HT1080 (cell line): ENCODE measurements at places on chromosomes 13 and 19.

DNA sequence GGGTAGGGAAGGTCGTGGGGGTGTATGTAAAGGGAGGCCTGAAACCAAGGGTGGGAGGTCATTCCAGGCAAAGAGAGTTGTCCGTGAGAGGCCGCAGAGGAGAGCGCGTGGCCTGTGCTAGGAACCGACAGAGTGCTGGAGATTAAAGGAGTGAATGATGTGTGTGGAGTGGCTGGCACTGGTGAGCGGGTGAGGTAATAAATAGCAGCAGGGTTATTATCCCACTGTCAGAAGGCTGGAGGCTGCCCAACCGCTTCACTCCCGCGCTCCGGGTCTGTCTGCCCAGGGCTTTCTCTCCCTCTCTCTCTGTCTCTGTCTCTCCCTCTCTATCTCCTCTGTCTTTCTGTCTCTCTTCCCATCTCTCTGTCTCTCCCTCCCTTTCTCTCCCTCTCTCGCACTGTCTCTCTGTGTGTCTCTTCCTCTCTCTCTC, 17.4 kb downstream of the ZNF579 start:
- no peak for DNase-seq

DNA sequence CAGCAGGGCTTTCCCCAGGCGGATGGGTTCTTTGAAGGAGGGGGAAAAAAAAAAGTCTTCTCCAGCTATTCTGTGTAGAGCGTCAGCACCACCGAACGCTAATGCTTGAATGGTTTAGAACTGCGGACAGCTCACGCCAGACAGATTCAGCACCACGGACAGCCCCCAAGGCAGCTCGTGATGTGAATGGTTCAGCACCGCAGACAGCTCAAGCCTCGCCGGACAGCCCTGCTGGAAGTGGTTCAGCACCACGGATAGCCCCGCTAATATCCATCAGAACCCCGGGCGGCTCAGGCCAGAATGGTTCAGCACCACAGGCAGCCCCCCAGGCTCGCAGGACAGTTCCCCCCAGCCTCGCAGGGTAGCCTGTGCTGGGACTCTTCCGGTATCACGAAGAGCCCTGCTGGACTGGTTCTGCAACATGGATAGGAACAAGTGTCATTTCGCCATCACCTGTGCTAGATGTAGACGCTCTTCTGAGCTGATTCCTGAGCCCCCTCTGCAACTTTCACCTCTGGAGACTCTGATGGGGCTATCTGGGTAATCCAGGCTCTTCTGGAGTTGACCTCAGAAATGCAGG, 4.9 kb upstream of the SMIM17 start:
- DNase-seq = peak; percentile 61

GRCh38 chr13:32212421-32212820, 102.7 kb downstream of the ZAR1L start:
- DNase-seq = no peak

DNA sequence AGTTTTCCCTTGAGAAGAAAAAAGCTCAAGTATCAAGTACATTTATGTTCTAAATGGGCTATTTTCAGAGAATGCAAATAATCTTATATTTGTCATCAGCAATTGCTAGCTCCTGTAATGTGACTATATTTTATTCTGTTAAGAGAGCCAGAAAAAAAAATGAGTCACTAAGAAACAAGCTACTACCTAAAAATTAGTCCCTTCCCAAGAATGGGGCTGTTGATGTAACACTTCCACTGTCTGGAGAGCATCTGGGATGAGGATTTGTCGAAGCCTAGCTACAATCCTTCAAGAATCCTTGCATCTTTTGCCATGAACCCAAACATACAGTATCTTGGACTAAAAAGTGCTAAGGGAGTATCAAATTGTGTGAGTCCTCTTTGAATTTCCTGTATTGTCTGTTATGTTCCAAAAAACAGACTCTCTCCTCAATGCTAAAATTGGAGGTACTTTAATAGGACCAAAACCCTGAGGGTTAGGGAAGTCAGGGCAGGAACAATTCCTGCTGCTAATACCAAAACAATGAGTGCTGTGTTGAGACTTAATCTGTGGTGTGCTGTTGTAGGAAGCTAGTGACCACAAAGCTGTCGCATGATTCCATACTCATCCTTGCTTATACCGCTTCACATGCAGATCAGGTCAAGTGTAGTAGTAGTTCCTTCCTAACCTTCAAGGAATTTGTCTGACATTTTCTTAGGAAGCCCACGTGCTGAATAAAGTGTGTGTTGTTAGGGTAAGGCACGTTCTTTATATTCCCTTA, 4.9 kb upstream of the ZC3H13 start:
- peak; percentile 97 for DNase-seq

DNA sequence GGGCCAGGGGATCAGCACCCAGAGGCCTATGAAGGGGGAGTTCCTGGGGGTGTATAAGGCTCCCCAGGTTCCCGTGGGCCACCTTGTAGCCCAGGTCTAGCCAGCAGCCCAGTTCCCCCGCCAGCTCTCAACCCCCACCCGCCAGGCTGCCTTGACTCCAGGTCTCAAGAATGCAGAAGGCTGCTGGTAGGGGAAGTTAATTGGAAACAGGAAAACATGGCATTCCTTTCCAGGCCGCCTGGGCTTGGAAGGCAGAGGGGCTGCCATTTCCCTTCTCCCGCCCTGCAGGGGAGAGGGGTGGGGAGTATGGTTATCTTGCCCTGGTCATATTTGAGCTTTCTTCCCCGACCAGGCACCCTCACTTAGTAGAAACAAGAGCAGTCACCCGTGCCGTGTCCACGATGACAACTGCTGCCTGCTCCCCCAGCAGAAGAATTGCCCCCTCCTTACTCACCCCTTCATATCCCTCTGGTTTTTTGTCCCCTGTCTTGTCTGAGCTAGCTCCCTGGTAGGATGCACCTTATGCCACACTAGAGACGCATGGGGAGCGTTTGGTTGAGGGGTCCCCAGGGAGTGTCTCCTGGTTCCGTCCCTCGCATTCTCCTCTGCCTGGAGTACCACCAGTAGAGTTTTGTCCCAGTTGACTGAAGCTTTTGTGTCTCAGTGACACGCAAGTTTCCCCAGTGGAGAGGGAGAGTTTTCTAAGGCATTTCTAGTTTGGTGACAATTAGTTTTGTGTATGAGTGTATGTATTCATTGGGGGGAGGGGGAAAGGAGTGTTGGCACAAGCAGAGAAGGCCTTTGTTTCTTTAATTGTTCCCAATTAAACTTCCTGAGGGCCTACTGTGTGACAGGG, 4.5 kb downstream of the BICRA start:
- DNase-seq = peak; percentile 10

DNA sequence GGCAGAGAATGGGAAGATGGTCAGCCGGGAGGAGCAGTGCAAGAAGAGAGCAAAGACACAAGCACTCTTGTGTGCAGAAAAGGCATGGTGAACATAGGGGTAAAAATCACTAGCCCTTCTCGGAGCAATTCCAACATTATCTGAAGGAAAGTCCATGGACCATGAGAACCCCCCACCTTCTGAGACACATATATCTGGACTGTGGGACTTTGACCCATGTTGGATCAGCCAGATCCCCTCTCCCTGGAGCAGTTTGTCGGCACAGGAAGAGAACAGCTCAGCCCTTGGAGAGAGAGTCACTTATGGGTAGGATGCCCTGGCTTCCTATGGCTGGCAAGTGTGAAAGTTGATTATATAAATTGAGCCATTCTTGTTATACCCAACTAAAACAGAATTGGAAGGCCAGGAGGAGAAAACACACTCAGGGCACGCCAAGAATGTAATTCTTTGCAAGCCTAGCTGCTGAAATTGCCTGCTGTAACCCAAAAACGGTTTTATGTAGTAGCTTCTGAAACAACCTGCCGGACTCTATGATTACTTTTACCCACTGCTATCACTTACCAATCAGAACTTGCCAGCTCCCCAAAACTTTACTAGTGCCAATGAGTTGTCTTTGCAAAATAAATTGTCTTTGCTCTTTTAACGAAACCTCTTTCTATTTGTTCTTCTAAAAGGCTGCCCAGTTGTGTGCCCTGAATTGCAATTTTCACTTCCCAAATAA, 62.8 kb upstream of the ZNF599 start:
- DNase-seq = no peak

DNA sequence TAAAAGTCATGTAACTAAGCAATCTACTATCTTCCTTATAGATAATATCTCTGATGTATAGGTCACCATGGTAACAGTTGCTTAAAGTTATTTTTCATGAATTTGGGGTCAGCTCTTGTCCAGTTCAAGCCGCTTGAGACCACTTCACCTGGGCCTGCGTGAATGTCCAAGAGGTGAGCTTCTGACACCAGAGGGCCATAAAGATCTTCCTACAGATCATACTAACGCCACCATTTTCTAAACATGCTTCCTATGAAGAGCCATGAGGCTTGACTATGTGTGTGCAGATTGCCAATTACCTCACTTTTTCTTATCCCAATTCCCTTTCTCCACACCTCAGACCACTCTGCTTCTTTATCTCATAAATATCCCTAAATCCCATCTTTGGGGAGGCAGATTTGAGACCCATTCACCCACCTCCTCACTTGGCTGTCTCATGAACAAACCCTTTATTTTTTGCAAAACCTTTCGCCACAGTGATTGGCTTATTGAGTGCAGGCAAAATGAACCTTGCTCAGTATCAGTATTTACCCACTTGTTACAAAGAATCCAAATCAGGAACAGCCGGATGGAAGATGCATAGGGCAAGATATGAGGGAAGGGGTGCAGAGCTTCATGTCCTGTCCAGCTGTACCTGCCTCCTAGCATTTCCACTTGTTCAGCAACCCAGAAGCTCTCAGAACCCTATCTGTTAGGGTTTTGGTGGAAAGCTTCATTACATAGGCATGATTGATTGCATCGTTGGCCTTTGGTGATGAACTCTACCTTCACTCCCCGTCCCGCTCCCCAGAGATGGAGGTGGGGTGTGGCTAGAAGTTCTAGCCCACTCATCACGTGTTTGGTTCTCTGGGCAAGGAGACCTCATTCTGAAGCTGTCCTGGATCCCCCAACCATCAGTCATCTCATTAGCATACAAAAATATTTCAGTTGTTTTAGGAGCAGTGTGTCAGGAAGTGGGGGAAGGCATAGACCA, 34.2 kb downstream of the FAM187B start:
- DNase-seq = peak; percentile 15

DNA sequence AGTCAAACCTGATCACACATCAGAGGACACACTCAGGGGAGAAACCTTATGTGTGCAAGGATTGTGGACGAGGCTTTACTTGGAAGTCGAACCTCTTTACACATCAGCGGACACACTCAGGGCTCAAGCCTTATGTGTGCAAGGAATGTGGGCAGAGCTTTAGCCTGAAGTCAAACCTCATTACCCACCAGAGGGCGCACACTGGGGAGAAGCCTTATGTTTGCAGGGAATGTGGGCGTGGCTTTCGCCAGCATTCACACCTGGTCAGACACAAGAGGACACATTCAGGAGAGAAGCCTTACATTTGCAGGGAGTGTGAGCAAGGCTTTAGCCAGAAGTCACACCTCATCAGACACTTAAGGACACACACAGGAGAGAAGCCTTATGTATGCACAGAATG, 8.2 kb upstream of the ZNF527 start:
- no peak for DNase-seq

DNA sequence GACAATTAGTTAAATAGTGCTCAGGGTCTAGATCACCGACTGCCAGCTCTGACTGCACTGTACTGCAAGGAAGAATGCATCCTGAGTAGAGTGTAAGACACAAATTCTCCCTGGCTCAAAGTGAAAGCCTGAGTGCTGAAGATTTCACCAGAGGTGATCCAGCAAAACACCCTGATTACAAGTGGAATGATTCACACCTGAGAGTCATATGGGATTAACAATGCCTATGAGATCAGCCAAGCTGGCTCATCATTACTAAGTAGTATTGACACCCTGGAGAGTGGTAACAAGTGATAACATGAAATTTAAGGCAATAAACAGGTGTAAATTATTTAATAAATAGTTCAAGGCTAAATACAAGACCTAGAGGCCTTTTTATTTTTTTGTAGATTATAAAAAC, 403.8 kb upstream of the PRR20A start:
- DNase-seq = peak; percentile 26

DNA sequence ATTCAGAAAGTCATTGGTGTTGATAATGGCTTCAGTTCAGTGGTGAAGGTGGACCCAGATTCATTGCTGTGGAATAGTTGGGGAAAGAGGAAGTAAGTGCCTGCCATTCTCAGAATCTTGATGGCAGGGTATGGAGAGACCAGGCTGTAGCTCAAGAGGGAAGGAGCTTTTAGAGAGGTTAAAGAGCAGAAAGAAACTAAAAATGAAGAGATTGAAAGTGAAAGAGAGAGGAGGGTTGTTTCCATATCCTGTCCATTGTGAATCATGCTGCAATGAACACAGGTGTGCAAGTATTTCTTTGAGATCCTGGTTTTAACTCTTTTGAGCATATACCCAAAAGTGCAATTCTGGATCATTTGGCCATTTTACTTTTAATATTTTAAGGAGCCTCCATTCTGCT, 12.5 kb downstream of the GJB6 start:
- DNase-seq = no peak

DNA sequence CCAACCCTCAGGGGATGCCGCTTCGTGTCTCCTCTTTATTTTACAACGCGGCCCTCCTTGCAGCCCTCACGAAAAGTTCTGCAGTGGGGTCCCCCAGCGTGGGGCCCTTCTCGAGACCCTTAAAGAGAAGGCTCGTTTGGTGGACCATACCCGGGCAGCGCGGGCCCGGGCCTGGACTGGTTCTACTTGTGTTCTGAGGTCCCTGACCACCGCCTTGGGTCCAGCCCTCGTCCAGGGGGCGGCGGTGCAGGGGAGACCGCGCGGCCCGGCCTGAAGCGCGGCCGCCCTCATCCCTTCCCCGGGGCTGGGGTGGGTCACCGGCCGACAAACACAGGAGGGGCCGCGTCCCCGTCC, 400 bp upstream of the SERP2 start:
- DNase-seq = no peak

- DNase-seq = no peak
Observed at GRCh38 chr13:25059958-25060357, 36.0 kb upstream of the PABPC3 start.

DNA sequence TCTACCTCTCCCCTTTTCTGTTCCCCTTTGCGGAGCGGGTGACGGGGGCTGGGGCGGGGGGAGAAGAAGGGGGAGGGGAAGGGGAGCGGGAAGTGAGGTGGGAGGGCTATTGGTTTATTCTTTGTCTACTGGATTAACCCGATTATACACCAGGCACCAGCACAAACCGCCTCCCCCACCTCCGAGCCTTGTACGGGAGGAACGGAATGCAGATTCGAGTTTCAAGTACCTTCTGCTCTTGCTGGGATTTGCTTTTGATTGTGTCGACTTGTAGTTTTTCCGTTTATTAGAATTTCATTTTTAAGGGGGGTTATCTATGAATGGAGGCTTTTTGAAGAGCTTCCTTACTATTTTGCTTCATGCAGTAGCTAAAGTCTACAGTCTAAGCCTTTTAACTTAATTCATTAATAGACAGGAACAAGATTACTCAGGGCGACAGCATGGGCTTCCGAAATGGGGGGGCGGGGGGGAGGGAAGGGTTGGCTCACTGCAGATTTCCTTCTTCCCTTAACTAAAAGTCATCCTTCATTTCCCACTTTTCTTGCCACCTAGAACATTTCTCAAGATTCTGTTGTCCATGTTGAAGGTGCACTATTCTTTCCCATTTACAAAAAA, 937 bp upstream of the SPRY2 start:
- peak; percentile 61 for DNase-seq
